Hepatocyte (in vitro differentiated cells): ENCODE measurements at places on chromosomes 6 and 20.

DNA sequence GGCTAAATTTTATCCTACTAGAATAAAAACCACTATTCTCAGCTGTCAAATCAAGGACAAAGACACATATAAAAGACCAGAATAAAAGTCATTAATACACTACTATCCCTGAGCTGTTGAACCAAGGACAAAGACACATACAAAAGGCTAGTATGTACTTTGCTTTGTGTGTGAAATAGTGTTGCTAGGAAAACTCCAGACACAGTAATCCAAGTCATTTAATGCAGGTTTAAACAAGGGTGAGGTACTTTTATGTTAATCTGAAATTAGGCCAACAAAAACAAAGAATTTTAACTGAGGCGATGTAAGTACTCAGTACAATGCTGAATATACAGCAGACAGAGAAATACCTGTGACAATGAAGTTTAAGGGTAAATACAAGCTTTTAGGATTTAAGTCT is 18.9 kb downstream of the GCLC start:
- DNase-seq: no peak

GRCh38 chr6:41359617-41360313 is 24.4 kb downstream of the NCR2 start:
- DNase-seq: no peak

DNA sequence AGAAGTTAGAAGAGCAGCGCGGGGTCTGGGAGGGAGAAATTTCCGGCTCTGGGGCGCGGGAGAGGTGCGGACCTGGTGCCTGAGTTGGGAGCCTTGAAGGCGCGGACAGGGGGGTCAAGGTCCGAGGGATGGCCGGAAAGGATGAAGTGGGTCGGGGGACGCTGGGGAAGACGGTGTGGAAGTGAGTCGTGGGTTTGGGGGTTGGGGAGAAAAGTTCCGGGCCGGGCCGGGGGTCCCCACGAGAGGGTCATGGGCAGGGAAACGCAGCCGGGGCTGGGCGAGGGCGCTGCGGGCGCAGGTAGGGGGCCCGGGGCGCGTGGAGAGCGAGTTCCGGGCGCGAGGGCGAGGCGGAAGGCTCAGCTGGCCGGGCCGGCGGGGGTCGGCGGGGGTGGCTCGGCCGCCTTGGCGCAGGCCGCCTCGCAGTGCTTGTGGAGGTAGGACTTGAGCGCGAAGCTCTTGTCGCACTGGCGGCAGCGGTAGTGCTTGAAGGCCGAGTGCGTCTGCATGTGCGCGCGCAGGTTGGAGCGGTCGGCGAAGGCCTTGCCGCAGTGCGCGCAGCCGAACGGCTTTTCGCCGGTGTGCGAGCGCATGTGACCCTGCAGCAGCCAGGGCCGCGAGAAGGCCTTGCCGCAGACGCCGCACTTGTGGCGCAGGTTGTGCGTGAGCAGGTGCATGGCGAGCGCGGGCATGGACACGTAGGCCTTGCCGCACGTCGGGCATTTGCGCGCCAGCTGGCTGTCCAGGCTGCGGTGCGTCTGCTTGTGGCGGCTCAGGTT is 10.5 kb upstream of the SRXN1 start:
- DNase-seq: no peak

GRCh38 chr6:7271205-7271534 is 41.8 kb downstream of the SSR1 start:
- DNase-seq: no peak

DNA sequence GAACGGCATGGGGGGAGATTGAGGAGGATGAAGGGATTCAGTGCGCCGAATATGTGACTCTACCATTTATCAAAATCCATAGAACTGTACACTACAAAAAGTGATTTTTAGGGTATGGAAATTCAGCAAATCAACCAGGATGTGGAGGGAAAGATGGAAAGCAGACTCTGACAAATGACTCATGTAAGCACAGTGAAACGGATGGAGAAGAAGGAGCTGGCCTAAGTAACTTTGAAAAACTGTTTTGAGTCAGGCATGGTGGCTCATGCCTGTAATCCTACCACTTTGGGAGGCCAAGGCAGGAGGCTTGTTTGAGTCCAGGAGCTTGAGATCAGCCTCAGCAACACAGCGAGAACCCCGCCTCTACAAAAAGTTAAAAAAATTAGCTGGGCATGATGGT is 39.2 kb downstream of the MUC22 start:
- no peak for DNase-seq

DNA sequence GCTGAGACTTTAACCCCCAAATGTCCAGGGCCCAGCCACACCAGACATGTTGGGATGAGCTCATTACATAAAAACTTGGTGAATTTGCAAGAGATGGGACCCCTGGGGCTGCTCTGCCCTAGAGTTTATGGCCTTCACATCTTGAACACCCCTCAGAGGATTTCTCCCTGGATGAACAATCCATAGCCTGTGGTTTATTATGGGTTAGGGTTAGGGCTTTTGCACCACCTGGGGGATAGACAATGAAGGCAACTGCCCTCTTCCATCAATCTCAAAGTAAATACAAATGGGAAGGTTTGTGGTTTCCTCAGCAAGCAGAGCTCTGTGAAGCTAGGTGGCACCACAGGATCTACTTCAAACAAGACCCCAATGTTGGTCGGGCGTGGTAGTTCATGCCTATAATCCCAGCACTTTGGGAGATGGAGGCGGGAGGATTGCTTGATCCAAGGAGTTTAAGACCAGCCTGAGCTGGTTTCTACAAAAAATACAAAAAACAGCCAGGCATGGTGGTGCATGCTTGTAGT is 17.4 kb downstream of the SPINT3 start:
- no peak for DNase-seq

DNA sequence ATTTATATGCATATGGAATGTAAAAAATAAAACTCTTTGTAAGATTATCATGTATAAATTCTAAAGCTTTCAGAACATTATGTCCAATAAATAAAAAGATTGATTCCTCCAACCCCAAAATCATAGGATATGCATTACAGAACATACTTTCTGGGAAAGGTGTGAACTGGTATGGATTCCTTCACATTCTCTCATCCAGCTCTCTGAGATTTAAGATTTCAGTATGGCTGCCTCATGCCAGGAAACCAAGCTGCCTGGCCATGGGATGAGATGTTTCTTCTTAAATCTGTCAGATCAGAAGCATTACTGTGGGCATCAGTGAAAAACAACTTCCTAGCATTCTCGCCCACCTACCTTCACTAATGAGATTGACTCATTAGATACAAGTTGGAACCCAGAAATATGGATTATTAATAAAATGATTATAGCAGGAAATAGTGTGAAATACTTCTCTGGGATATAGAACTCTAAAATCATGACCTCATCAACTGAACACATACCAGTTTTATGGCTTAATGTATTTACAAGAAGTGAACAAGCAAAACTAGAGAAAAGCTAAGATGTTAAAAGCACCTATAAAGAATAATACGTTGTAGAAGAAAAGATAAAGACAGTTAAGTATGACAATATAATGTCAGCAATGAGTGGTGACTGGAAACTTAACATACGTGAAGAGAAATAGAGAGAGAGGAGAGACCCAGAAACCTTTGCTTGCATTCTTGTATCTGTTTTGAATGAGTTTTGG is 171.6 kb upstream of the PHACTR1 start:
- DNase-seq: no peak

DNA sequence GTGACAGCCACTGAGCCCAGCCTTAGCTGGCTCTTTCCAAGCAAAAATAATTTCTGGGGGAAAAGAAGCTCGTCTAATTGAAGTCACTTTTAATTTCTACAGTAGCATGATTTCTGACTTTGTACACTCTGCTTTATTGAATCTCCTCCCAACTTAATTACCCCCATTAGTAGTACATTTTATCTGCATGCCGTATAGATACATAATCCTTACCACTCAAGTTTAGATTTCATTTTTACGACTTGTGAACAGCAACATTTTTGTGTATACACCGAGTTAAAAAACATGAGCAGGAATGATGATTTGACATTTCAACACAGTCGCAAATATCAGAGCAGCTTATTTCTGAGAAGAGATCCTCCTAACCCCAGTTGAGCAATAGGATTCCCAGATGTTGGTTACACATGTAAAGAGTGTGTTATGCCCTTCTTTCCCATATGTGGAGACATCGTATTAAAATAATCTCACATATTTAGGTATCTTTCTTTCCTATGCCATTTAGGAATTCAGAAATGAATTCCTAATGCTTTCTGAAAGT is 127.3 kb upstream of the MTHFD1L start:
- DNase-seq: no peak

- no peak for DNase-seq
Measured at GRCh38 chr20:36548704-36549627, 7.6 kb downstream of the MYL9 start.

GRCh38 chr6:5034328-5034727 is 30.5 kb upstream of the RPP40 start:
- DNase-seq: no peak

DNA sequence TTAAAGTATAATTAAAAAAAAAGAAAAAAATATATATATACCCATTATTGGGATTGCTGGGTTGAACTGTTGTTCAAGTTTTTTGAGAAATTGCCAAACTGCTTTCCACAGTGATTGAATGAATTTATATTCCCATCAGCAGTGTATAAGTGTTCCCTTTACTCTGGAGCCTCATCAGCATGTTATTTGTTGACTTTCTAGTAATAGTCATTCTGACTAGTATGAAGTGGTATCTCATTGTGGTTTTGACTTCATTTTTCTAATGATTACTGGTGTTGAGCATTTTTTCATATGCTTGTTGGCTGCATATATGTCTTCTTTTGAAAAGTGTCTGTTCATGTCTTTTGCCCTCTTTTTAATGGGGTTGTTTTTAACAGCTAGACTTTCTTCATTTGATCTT is 1260.8 kb upstream of the GJE1 start:
- no peak for DNase-seq

- no peak for DNase-seq
Measured at GRCh38 chr20:60101891-60102281, 143.7 kb downstream of the CDH26 start.

GRCh38 chr20:63736893-63737694 is 630 bp downstream of the LIME1 start:
- peak; percentile 37 for DNase-seq

DNA sequence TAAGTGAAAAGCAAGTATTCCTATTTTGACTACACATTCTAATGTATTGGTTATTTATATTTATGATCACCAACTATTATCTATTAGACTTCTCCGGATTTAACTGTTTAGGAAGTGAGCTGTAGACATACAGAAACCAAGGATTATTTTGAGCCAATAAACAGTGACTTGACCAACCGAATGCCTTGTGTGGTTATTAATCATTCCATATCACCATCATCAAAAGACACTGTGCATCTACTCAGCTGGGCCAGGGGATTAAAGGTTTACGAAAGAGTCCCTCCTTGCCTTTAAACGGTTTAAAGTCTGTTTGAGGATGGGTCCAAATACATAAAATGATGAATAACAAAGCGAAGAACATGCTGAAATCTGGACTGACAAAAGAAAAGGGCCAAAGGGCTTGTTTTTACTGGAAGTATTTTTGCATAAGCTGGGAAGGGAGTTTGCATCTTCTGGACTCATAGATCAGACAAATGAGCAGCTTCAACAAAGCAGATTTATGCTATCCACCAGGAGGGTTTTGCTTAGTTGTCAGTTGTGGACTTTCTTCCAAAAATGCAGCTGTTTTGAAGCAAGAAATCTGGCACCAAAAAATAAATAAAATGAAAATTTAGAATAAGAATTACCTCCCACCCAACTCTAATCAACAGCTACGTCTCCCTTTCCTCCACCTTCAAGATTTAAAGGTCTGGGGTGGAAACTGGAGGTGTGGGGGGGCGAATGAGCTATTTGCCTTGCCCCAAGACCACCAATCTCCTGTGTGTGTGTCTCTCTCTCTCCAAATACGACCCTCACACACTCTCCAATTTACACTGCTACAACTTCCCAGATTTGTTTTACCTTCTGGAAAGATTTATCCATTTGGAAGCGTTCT is 33.6 kb upstream of the ID4 start:
- DNase-seq: peak; percentile 18

DNA sequence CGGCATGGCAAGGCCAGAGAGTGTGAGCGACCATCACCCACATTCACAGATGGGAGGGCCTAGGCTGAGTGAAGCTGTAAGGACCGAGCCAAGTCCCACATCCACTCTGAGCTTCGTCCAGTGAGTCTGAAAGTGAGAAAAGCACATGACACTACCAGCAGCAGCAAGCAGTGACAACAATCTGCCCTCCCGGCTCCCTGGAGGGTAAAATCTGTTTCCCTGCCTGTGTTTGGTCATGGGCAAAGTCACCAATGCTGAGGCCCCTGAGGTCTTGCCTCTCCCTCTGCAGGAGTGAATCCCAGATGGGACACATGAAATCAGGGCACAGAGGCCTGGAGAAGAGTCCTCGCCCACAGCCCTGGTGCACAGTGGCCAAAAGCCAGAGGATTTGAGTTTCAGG is 6.4 kb upstream of the CST7 start:
- no peak for DNase-seq

DNA sequence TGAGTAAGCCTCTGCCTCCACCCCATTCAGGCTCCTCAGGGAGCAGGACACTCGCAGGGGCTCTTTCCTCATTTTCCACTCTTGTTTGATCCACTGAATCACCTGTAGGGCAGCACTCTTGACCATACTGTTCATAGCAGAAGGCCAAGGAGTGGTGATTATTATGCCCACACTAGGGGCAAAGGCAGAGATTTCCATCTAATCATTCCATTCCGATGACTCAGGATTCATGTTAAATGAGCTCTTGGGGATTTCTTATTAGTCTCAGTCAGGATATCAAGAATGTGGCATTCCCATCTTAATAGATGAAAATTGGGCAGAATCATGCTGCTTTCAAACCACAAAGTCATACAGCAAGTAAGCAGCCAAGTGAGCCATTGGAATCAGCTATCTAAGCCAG is 101.9 kb upstream of the MOCS1 start:
- DNase-seq: no peak

GRCh38 chr20:50129662-50130355 is 16.9 kb upstream of the UBE2V1 start:
- DNase-seq: no peak

DNA sequence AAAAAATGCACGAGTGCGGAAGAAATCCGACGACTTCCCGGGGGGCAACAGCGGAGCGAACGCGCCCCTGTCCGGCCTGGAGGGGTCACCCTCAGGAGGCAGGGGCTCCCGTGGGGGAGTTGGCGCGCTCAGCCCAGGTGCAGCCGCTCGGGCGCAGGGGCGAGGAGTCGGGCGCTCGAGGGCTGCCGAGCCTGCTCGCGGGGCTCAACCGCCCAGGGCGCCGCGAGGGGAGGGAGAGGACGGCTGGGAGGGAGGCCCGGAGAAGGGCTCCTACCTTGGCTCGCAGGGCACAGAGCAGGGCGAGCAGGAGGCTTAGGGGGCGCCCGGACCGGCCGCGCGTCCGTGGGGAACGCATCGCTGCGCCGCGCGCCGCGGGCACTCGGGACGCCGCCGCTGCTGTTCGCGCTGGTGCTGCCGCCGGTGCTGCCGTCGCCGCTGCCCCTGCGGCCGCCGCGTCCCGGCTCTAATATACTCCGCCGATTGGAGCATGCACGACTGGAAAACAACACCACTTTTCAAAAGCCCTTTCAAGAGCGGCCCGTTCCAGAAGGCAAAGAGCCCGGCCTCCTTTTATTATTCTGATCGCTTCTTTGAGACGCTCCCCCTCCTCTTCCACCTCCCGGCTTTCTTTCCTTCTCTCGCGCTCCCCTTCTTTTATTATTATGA is 490 bp downstream of the JAG1 start:
- DNase-seq: peak; percentile 56

- DNase-seq: no peak
Measured at GRCh38 chr20:52118016-52118623, 73.5 kb downstream of the ZFP64 start.

GRCh38 chr6:11732036-11732631 is 46.5 kb downstream of the ADTRP start:
- DNase-seq: no peak
